ENCODE measurements at places on chromosomes 1 and 21. TPM values are rescaled to one million over a fixed set of nuclear protein-coding genes. Genes with fewer than 3 reads are reported as not detected.

- no peak for DNase-seq
Measured at GRCh38 chr1:233675446-233675845, 61.5 kb downstream of the KCNK1 start.

Gene FCRL4
- not detected for total RNA-seq

- DNase-seq, result no peak
Measured at GRCh38 chr1:65629788-65630187, 162.9 kb upstream of the PDE4B start.

Gene PI4KB
- total RNA-seq, result 53.0 TPM

GRCh38 chr1:84971957-84972356, 25.0 kb downstream of the MCOLN2 start:
- no peak for DNase-seq

- DNase-seq, result no peak
Measured at GRCh38 chr1:100604372-100604771, 66.4 kb downstream of the GPR88 start.

DNA sequence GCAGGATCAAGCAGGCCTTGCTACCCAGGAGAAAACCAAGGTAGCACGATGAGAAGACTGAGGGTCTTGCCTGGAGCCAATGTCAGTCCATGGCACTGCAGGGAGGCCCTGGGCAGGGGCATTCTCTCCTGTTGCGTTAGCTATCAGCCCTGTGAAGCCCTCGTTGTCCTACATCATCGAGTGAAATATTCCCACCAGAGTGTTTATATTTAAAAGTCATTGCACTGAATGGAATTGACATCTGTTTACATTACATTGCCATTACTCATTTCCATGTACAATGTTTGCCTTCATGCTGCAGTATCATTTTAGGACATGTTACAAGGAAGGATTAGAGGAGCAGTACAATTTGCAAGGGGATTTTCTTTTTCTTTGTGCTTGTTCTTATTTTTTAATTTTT, 243.9 kb downstream of the KAZN start:
- no peak for DNase-seq

Gene MAN1A2
- total RNA-seq, result 18.5 TPM

Gene GJB3
- not detected for total RNA-seq

Gene LRRC3
- total RNA-seq, result 2.9 TPM

GRCh38 chr1:233357595-233358397, 30.3 kb downstream of the MAP3K21 start:
- DNase-seq, result peak; percentile 44

Gene KLHDC9
- total RNA-seq, result 0.50 TPM

DNA sequence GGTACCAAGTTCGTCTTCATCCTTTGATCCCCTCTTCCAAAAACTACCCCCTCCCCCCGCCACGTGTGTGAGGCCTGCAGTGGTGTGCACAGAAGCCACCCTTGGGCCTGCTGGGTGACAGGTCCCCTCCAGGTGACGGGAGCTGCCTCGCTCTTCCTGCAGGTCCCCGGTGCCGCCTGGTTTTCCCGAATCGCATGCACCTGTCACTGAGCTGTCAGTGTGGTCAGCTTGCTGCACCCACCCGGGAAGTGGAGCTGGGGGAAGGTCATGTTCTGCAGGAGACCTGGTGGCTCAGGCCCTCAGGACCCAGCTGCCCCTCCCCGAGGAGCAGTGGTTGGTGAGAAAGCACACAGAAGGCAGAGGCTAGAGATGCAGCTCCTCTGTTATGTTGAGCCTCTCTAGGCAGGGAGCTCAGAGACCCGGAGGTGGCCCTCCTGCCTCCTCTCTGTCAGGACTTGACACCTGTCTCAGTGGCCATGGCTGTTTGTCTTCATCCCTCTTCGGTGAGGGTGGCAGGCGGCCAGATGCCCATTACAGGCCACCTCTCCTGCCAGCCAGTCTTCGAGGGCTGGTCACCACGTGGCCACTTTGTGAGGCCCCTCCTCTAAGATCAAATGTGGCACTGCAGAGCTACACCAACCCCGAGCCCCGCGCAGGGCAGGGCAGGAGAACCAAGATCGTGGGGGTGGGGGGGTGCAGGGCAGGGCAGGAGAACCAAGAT, 60.9 kb downstream of the SKI start:
- DNase-seq, result no peak

DNA sequence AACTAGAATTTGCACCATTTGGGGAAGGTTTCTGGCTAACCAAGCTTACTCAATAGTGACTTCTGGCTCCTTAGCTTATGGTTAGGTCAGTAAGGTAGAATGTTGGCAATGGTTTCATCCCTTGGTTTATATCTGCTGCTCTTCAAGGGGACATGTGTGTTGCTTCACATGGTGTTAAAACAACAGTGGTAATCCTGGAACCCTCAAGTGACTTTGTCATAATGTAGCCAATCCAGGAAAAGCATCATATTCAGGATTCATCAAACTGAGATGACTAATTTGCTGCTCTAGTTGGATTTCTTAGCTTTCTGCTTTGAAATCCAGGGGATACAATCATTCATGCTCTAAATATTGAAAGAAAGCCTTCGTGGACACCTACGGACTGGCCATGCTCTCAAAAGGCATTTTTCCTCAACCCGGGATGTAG, 108.7 kb downstream of the RGL1 start:
- DNase-seq, result no peak

DNA sequence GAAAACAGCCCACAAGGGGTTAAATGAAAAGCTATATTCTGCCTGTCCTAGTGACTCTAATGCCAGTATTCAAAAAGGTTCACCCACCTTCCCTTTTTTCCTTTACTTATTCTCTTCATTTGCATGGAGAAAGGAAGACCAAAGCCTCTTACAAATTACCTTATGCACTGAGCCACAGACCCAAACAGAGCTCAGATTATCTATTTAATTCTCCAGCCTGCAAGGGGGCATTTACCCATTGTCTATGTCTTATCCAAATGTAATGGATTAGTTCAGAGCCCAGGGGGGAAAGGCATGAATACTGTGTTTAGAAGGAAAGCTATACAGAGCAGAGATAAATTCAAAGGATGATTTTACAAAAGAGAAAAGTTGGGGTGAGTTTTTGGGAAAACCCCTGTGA, 388.5 kb downstream of the OMA1 start:
- no peak for DNase-seq

GRCh38 chr21:26769613-26770188, 75.5 kb downstream of the ADAMTS1 start:
- no peak for DNase-seq

DNA sequence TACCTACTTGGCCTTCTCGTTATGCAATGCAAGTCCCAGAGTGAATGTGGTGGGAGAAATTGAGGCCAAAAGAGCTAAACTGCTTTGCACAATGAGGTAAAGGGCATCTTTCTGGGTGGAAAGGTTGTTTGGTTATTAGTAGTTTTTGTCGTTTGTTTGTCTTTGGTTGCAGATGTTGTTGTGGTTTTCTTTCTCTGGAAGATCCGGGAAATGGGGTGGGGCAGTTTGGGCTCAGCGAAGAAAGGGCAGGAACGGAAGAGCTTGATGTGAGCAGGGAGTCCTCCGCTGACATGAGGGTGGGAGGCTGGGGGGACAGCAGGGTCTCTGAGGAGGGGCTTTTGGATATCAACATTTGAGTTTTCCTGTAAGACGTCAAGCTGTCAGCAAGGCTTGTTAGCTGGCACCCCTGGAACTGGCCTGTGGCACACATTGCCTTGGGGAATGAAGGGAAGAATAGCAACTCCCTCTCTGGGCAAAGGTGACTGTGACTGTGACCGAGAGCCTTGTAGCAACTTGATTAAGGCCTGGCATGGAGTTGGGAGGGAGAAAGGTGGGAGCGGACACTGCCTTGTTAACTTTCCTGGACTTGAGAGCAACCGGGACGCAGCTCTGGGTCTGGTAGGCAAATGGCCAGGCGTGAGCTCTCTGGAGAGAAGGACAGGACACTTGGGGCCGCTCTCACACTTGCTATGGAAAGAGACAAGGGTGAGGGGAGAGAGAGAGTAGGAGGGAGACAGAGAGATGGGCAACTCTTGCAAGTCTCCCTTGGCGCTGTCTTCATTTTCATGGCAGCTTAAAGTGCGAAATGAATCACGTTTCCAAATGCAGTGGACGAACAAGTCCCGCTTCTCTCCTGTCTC, 15.4 kb upstream of the OPRD1 start:
- no peak for DNase-seq

DNA sequence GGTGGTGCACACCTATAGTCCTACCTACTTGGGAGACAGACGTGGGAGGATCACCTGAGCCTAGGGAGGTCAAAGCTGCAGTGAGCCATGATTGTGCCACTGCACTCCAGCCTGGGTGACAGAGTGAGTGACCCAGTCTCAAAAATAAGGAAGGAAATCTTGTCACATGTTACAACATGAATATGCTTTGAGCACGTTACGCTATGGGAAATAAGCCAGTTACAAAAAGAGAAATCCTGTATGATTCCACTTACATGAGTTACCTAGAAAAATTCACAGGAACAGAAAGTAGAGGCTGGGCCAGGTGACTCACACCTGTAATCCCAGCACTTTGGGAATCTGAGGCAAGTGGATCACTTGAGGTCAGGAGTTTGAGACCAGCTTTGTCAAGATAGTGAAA, 6.7 kb upstream of the PADI6 start:
- no peak for DNase-seq

Gene ELF3
- 0.30 TPM for total RNA-seq

Gene C1QA
- total RNA-seq, result not detected

Gene SLC44A3
- not detected for total RNA-seq

All from activated CD4-positive, alpha-beta T cell treated with anti-CD3 and anti-CD28 coated beads for 36 hours (primary cell).